KBM-7 (cell line): ENCODE measurements at places on chromosomes 12 and 14.
A peak's percentile ranks its signal among the peaks of the same experiment; 100 is the strongest.

DNA sequence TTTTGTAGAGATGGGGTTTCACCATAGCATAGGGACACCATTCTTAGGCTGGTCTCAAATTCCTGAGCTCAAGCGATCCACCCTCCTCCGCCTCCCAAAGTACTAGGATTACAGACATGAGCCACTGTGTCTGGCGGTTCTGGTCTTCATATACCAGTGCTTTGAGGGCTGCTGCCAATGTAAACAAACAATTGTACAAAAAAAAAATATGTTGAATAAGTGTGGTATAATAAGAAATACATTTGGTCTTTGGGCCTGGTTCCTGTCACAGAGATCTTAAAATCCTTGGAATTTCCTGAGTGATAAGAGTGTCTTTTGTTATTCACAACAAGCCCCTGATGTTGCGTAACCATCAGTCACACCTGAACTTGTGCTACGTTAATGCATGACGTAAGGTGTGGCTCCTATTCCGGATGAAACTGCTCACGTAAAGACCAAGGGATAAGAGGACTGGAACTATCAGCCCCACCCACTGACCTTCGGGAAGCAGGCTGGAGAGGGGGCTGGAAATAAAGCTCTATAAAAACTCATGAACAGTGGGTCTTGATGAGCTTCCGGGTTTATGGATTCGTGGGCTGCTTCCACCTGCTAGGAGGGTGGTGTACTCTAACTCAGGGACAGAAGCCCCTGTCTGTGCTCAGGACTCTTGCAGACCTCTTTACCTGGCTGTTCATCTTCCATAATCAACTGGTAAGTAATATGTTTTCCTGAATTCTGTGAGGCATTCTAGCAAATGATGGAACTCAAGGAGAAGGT, 16.5 kb upstream of the RIMKLB start:
- DNase-seq: no peak

DNA sequence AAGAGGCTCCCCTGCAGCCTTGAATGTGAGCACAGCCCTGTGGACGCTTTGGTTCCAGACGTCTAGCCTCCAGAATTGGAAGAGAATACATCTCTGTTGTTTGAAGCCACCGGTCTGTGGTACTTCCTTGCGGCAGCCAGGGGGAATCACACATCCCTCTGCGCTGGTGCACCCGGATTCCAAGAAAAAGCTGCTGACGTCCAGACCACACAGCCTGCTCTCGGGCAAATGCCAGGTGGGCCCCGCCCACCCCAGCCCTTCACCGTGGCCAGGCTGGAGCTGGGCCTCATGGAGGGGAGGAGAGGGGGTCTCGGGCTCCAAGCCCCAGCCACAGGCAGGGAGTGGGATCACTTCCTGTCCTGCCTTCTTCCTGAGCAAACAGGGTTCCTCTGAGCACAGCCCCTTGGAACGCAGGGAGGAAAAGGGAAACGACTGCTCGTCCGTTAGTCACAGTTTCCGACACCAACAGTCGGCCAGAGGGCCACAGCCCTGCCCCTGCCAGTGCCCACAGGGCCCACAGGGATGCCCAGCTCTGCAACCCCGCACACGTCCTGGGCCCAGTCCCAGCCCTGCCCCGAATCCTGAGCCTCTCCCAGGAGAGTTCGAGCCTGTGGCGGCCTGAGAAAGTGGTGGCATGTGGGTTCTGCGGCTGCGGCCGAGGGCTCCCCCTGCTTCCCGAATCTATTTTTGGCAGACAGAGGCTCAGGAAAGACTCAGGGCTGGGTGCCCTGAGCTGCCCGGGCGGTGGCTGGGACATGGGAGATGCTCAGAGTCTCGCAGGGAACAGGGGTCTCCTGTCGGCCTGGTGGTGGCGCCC, 85.3 kb downstream of the RFLNA start:
- peak; percentile 61 for DNase-seq

GRCh38 chr12:3102771-3103410, 25.7 kb downstream of the TSPAN9 start:
- DNase-seq: no peak

- no peak for DNase-seq
These were observed 13.5 kb upstream of the MYH6 start for GRCh38 chr14:23421594-23421993.

DNA sequence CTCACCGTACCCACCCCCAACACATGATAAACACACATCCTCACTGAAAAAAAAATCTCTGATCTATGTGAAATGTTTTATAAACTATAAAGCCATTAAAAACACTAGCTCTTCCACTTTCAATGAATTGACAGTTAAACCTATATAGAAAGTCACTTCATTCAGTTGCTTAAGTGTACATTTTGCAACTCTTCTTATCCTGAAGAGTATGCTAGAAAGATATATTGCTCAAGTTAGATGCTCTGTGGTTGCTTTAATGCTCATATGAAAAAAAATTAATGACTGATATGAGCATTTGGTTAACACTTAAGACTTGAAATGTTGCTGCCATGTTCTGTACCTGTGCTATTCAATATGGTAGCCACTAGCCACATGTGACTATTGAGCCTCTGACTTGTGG, 21.0 kb upstream of the MIA2 start:
- no peak for DNase-seq

- DNase-seq: no peak
These were observed 239.0 kb upstream of the SSTR1 start for GRCh38 chr14:37968664-37969240.

DNA sequence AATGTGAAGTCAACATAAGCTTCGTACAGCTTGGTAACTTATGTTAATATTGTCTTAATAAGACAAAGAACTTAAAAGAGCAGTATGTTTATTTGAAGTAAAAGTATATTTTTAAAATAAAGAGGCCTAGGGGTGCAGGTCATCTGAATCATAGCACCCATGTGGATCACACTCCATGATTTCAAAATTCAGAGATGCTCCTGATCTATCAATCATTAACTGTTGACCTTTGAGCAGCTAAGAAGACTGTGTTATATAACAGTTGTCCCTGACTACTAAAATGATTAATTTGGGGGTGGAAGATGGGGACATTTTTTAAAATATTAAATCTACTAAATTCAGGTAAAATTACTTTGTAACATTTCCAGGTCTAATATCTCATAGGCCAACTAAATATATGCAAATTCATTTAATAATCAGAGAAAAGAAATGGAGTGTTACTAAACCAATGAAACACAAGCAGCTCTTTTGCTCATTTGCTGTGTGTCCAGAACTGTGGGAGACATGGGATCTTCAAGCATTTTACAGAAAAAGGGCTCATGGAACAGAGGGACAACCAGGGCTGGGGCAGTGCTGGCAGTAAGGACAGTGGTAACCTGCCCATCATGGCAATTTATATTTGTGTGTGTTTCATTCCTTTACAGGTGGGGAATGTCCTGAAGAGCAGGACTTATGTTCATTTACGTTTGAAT, 120.7 kb upstream of the PCED1B start:
- no peak for DNase-seq

DNA sequence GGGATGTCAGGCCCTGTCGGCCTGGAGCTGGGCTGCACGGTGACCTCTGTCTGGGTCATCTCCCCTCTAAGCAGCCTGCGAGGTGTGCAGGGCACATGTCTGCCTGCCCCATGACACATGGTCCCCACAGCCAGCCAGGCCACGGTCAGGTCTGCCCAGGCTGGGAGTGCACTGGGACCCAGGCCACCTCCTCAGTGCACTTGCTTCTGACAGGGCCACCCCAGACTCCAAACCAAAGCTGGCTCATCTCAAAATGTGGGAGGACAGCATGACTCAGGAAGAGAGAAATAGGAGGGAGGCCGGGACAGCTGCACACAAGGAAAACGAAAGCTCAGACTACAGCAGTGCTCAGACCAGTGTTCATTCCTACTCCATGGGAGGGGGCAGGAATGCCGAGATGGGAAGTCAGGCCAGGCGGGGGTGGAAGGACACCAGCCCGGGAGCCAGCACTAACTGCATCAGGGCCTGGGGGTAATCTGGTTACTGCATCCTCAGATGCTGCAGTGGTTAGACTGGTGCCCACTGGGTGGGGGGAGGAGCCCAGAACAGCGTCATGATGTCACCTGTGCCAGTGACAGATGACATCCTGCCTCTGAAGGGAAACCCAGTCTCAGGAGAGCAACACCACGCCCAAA, 4.0 kb downstream of the P2RX2 start:
- DNase-seq: no peak

- no peak for DNase-seq
These were observed 154.8 kb downstream of the PAX9 start for GRCh38 chr14:36816481-36816880.

DNA sequence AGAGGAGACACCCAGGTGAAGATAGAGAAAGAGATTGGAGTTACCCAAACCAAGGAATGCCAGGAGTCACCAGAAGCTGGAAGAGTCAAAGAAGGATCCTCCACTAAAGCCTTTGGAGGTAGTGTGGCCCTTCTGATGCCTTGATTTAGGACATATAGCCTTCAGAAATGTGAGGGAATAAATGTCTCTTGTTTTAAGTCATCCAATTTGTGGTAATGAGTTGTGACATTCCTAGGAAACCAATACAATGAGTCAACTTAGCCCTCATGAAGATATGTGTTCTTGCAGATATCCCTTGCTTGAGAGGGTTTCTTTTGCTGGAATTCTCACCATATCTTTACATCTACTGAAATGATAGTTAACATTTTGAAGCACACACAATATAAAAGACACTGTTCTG, 58.8 kb downstream of the CCER1 start:
- DNase-seq: no peak

- peak; percentile 19 for DNase-seq
These were observed 82.5 kb downstream of the MED13L start for GRCh38 chr12:116194935-116195431.

DNA sequence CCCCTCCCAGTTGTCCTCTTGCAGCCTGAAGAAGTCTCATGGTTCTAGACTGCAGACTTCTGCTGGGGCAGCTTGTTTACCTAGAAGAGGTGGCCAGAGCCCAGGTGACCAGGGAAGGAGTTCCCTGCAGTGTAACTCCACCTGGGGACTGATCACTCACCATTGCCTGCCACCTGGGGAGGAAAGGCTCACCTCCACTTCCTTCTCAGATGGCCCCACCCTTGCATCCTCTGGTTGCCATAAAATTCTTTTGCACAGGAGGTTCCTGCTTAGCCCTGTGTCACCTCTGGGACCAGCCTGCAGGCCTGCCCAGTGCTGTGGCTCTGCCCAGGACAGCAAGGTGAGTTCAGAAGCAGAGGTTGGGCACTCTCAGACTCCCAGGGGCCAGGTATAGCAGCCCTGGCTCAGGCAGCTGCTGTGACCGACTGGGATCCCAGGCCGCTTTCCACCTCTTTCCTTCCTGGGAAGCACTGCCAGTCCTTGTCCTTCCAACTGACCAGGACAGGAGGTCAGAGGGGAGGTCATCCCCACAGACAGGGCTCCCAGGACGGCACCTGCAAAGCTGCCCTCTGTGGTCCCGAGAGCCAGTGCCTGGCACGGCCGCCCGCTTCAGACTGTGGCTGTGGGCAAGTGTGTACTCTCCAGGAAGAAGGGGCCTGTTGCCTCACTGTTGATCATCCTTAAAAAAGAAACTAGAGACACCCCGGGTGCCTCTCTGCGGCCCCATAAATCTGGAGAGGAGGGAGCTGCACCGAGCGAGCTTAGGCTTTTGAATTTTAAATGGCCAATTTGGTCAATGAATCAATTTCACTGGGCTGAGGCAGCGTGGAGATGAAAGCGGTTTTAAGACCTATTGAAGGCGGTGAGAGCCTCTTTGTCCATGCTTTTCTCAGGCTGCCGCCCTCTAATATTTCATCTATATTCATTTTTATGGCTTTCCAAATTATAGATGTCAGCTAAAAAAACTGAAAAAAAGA, 79.5 kb upstream of the C14orf180 start:
- DNase-seq: no peak

DNA sequence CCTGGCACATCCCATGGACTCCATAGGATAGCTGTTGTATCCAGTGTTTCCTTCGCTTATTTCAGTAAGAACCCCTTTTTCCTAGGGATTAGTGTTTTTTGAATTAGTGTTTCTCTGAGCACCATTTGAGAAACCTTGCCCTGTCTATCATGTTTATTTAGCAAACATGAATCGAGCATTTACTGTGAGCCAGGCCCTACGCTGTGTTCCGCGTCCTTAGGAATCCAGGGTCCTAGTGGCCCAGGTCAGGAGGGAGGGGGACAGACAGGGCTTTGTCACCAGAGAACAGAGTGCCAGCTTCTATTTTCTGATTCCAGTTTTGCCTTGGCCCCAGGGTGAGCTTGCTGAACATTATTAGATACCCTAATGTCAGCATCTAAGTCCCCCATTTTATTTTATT, 2.5 kb downstream of the TEAD4 start:
- DNase-seq: no peak

GRCh38 chr12:46149079-46149464, 119.8 kb downstream of the SLC38A1 start:
- no peak for DNase-seq

DNA sequence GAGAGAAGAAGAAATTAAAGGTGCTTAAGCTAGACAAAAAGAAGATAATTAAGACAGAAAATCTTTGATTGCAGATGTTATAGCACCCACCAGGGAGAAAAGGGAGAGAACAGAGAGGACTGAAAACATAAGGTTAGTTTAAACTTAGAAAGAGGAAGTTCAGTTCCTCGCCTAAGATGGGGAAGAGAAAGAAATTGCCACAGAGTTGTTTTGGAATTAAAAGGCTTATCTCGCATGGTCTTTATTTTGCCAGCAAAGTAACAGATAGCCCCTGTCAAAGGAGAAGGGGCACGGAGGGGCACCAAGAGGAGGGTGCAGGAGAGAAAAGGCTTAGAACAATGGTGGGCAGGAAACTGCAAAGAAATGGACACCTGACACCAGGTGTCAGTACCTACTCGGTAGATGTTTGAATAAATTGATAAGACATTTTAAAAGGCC, 17.8 kb upstream of the OXA1L start:
- peak; percentile 66 for DNase-seq

DNA sequence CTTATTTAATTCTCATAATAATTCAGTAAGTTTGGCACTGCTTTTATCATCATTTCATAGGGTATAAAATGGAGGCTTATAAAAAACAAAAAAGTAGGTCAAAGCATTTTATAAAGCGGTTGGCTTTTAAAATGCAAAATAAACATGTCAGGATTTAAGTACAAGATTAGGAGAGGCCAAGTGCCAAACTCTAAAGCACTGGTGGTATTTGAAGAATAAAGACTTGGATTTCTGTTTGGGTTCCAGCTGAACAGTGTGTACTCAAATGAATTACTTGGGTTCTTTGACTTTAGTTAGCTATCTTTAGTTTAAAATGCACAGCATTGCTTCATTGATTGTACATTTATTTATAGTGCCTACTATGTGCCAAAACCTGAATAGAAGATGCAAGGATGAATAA, 966.6 kb upstream of the SEL1L start:
- DNase-seq: no peak

DNA sequence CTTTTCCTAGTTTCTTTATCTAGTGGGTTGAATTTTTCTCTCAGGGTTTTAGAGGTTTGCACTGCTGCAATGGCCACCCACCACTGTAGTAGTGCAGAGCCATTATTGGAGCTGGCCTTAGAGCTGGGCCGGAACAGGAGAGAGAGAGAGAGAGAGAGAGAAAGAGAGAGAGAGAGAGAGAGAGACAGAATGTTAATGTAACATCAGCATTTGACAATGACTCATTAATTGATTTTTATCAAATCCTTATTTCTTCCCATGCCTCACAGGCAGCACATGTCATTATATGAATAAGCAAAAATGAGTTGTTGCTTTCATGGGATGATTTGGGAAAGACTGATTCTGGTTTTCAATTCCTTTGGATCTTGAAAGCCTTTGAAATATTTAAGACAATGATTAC, 76.3 kb upstream of the PPP4R3A start:
- no peak for DNase-seq

GRCh38 chr14:64688031-64688430, 16.2 kb upstream of the PLEKHG3 start:
- peak; percentile 51 for DNase-seq
